ENCODE measurements at places on chromosomes 16 and 17.

- no peak for DNase-seq
Measured at GRCh38 chr17:37450112-37450511, 39.6 kb upstream of the DUSP14 start.

GRCh38 chr16:26041952-26042668, 350.4 kb downstream of the HS3ST4 start:
- no peak for DNase-seq

DNA sequence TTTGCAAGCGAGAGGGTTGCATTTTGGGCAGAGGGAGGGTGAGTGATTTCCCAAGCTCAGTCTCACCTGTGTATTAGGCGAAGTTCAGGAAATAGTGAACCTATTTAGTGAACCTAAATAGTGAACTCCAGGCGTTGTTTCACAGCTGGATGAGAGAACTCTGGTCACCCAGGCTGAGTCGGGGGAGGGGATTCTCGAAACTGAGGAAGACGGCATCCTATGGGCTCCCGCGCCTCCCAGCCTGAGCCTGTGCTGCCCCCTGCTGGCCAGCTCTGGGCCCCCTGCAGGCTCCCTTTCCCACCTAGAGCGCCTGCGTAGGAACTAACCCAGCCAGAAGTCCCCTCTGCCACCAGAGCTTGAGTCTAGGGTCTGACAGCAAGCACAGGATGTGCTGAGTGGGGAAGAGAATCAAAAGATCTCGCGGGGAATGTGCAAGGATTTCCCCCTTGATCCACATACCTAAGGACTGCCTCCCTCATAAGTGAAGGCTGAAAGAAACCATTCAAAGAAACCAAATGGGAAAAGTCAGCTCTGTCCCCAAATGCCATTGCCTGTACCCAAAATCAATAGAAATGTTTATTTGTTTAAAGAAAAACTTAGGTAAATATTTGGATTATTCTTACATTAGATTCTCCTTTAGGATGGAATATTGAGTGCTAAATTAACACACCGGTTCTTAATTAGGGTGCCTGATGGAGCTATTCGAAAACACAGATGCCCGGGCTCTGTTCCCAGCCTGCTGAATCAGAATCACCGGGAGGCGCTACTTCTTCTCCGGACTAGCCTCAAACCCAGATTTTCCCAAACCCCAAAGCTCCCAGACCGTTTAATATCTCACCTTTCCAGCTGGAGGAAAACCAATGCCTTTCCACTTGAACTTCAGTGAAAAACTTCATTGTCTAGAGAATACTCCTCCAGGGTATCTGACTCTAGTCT, 14.8 kb upstream of the MARVELD3 start:
- DNase-seq = peak; percentile 48

- DNase-seq = peak; percentile 87
Measured at GRCh38 chr17:37327341-37328090, 48.3 kb upstream of the C17orf78 start.

- DNase-seq = no peak
Measured at GRCh38 chr17:56030009-56030624, 123.2 kb upstream of the ANKFN1 start.

GRCh38 chr16:2490190-2491105, 15.5 kb downstream of the TBC1D24 start:
- no peak for DNase-seq

GRCh38 chr17:29012535-29012934, 6.7 kb upstream of the SEZ6 start:
- no peak for DNase-seq

- peak; percentile 73 for DNase-seq
Measured at GRCh38 chr17:17890773-17891759, 54.3 kb upstream of the SREBF1 start.

DNA sequence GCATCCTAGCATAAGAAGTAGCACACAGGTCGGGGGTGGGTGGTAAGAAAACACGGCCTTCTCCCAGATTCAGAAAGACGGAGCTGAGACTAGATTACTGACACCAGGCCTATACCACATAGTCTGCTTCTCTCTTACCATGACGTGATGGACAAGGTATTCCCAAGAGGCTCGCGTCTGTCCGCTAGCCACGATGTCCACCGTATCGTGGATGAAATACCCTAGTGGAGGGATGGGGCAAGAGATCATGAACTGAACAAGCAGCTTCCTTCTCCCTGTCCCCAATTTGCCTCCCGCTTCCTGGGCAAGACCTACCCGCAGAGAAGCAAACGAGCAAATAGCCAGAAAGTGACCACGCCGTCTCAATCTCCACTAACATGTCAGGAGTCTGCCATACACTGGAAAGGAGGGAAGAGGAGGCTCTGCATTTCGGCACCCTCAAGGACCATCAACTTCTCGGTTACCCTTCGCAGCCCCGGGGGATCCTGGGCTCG, 820 bp downstream of the TLCD1 start:
- peak; percentile 76 for DNase-seq

DNA sequence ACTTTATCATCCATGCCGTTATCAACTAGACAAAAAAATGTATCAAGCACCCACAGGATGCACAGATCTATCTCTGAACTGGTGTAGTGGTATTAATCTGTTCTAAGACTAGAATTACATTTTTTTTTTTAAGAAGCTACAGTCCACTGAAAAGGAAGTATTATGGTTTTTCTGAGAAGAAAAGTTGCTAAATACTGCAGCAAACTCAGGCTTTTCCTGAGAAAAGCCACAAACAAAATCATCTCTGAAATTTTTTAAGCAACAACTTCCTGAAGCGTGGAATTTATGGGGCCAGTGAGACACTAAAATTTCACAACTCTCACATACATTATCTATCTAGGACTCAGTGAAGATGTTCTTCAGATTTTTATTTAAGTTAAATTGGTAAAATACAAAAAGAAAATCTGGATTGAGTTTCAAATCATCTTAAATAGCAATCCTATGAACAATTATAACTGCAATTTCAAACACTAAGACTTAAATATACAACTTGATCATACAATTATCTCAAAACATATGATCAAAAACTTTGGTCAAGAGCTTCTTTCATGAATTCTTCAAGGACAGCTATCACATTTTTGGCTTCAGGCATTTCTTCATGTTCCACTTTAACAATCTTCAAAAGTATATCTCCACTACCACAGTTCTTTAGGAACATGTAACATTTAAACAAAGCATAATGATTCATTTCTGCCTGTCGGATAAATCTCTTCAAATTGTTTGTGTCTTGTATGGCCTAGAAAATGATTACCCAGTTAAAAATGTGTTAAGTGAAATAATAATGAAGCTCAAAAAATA, 10.5 kb downstream of the C17orf75 start:
- no peak for DNase-seq

DNA sequence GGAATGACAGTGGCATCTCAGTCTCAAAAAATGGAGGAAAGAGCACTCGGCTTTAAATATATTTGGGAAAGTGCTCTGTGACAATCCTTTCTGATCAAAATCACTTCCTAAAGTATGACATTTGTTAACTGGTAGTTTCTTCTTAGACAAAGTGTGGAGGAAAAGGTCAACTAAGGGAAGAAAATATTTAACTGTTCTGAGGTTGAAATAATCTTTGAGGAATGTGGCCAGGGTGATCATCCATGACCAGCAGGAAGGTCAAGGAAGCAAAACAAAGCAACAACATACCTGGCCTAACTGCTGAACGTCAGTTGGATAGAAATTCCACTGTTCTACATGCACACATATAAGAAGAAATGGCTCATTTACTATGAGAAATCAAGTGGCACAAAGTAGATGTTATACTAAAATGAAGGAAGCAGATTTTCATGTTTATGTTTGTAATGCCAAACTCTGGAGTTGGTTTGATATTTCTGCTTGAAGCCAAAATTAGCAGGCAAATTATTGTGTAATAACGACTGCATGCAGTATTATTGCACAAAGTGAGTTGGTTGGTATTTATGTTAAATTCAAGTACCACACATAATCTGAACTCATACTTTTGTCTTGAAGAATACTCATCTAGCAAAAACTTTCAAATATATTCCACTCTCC, 87.3 kb upstream of the CORO6 start:
- DNase-seq = peak; percentile 42

- DNase-seq = no peak
Measured at GRCh38 chr16:53673189-53673588, 30.5 kb downstream of the RPGRIP1L start.

- DNase-seq = no peak
Measured at GRCh38 chr17:67054011-67054591, 9.7 kb downstream of the CACNG1 start.

- DNase-seq = no peak
Measured at GRCh38 chr17:74763565-74764387, 12.4 kb downstream of the NAT9 start.

DNA sequence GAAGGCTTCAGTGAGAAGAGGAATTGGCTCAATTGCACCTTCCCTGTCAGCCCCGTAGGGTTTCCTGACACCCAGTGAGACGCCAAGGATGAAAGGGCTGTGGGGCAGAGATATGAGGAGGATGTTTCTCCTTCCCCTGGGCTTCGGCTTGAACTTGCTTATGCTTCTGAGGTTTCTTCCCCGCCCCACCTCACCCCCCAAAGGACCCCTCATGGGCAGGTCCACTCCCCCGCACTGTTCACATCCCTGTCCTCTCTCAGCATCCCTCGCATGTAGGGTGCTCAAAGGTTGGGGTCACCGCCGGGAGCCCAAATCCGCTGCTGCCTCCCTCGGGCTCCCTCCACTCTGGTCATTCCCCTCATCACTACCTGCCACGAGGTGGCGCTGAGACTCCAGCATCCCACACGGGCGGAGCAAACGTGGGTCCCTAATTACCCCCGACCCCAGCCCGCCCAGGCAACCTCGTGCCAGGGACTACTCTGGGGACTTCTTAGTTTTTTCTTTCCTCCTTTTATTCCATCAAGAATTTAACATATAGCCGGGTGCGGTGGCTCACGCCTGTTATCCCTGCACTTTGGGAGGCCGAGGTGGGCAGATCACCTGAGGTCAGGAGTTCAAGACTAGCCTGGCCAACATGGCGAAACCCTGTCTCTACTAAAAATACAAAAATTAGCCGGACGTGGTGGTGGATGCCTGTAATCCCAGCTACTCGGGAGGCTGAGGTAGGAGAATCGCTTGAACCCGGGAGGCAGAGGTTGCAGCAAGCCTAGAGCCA, 3.3 kb upstream of the TRARG1 start:
- peak; percentile 30 for DNase-seq

- DNase-seq = peak; percentile 54
Measured at GRCh38 chr17:37592291-37592690, 16.9 kb downstream of the SYNRG start.

DNA sequence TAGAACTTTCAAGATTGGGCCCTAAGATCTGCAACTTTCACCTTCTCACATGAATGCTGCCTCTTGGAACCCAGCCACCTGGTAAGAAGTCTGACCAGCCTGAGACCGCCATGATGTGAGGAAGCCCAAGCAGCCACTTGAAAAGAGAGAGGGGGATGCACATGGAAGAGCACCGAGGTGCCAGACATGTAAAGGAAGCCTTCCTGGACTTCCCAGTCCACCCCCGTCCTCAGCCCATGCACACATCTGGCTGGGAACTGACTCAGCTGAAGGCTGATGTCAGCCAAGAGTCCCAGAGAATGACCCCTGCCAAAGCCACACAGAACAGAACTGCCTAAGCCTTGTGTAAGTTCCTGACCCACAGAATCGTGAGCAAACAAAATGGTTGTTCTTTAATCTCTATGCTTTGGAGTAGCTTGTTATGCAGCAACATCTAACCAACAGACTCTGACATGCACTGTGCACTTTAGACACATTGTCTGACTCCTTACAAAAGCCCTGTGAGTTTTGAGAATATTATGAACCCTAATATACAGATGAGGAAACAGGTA, 86.7 kb downstream of the RMI2 start:
- DNase-seq = peak; percentile 81
